ENCODE measurements at places on chromosomes 6 and 20.

GRCh38 chr20:41123631-41124030 is 13.7 kb upstream of the PLCG1 start:
- no peak for DNase-seq

GRCh38 chr6:4103929-4104328 is 25.0 kb upstream of the FAM217A start:
- no peak for DNase-seq

DNA sequence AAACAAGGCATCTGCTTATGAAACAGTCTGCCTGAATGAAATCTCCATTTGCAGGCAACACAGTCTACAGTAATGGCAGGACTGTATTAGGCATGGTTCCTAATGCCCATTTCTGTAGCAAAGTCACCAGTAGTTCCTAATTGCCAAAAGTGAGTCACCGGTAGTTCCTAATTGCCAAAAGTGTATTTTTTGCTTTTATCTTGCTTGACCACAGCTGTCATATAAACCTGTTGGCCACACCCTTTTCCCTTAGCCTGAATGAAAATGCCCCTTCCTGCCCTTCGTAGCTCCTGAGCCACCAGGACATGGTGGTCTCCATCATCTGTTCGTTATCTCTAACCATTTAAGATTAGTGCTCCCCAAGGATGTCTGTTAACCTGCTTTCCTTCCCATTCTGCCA is 34.5 kb downstream of the MTHFD1L start:
- no peak for DNase-seq

DNA sequence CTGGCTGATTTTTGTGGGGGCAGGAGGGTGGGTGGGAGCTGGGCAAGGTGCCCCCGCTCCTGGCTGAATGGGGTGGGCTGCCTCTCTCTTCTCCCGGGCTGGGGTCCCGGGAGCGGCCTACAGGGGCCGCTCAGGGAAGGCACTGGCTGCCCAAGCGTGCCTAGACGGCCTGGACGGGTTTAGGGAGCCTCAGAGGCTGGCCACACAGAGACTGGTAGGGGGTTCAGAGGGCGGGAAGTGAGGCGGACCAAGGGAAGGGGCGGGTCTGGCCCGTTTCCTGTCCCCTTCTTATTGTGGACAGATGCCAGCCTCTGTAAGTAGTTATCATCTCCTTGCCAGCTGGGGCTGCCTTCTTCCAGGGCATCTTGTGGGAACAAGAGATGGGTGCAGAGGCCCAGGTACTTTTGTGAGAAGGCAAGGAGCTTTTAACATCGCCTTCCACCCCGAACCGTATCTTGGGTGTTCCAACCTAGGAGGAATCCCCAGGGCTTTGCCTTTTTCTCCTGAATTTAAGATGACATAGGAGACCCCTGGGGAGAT is 437 bp downstream of the CD40 start:
- DNase-seq = no peak

DNA sequence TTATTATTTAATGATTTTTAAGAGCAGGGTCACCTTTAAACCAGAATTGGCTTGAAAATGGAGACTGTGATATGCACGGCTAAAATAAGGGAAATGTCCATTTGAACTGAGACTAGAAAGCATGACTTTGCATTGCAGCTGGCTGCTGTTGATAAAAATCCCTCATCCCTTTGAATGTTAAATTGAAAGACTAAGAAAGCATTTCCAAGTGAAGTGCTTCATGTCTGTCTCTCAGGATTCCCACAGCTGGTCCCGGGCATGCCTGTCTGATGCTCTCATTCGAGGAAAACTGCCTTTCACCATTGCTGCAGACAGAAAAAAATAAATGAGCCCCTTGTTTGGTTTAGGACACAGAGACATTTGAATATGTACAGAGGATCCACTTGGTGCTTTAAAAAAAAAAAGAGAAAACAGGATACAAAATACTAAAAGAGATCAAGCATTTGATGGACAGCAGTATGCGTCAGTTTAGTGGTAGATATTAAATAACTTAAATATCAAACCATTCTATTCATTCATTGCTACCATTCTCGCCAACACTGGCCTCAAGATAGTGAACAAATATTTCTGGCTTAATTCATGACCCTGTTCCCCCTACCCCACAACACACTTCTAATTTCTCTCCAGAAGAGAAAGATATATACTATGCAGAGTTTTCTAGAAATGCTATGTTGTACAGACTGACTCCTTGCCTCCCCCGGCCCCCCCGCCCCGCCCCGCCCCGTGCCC is 55.0 kb downstream of the TBC1D7 start:
- DNase-seq = no peak

GRCh38 chr6:45272626-45273025 is 55.5 kb upstream of the RUNX2 start:
- DNase-seq = no peak

DNA sequence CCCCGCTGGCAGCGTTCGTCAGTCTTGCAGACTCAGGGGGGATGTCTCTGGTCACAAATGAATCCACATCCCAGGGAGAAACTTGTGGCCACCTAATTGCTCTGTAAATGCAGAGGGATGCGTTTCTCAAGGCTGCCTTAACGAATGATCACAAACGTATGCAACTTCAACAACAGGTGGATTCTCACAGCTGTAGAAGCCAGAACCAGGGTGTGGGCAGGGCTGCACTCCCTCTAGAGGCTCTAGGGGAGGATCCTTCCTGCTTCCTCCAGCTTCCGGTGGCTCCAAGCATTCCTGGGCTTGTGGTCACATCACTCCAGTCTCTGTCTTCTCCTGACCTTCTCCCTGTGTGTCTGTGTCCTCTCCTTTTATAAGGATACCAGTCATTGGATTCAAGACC is 3.3 kb upstream of the TAF4 start:
- DNase-seq = no peak

- DNase-seq = no peak
Observed at GRCh38 chr20:7161690-7162089, 394.2 kb downstream of the BMP2 start.

DNA sequence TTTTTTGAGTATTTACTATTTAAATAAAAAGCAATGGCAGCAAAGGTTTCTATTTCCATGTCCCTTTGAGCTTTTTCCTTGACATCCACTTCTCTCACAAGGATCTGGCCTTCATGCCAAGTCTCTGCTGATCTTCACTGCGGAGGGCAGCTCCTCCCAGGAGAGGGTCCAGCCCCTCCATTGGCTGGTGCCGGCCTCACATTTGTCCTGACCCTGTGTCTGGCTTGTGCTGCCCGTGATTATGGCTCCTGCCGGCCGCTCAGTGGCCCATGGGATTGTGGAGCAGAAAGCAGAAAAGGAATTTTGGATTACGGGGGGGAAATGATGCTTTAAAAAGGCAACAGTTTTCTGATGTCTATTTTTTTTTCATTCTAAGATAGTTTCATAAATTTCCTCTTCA is 31.2 kb upstream of the PDE7B start:
- no peak for DNase-seq

- DNase-seq = no peak
Observed at GRCh38 chr6:91816335-91816734, 1229.5 kb upstream of the MAP3K7 start.

DNA sequence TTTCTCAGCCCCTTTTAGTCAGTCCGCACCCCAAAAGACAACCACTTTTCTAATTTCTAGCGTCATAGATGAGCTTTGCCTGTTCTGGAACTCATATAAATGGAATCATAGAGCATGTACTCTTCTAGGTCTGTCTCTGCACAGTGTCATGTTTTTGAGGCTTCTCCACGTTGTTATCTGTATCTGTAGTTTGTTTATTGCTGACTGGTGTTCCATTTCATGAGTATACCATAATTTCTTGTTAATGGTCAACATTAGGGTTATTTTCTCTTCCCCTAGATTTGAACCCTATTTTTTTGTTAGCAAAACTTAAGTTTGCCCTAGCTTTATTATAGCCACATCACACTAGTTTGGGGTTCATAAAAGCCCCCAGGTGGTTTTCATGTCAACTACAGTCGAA is 16.2 kb upstream of the SGK2 start:
- no peak for DNase-seq

DNA sequence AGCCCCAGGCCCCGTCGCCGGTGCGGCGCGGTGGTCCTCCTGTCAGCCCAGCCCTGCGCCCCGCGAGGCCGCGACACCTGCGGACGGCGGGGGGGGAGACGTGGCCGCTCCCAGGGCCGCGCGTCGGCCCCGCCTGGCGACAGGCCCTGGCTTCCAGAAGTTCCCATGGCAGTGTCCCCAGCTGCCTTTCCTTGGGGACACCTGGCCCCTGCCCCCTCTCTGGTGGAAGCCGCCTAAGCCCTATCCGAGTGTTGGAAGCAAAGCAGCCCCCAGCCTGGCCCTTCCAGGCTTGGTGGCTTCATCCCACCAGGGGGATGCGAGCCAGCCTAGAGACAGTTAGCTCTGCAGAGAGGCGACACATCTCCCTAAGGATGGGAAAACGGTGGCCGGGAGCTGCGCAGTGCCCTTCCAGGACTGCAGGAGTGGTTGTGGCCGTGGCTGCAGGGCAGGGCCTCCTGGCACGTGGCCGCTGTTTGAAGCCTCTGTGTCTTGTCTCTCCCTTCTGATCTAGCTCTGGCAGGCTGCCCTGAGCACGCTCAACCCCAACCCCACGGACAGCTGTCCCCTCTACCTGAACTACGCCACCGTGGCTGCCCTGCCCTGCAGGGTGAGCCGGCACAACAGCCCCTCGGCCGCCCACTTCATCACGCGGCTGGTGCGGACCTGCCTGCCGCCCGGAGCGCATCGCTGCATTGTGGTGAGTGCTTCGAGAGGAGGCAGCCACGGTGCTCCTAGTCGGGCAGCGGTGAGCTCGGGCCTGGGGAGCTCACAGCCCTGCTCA is 816 bp downstream of the NPEPL1 start:
- peak; percentile 22 for DNase-seq

- DNase-seq = peak; percentile 29
Observed at GRCh38 chr20:32017711-32018251, 7.5 kb downstream of the CCM2L start.
